ENCODE measurements at places on chromosomes 4 and X.
A peak's percentile ranks its signal among the peaks of the same experiment; 100 is the strongest.

GRCh38 chr4:140858897-140859296, 102.7 kb upstream of the TBC1D9 start:
- no peak for DNase-seq

- DNase-seq = no peak
Observed at GRCh38 chr4:120557372-120557771, 365.2 kb downstream of the PRDM5 start.

DNA sequence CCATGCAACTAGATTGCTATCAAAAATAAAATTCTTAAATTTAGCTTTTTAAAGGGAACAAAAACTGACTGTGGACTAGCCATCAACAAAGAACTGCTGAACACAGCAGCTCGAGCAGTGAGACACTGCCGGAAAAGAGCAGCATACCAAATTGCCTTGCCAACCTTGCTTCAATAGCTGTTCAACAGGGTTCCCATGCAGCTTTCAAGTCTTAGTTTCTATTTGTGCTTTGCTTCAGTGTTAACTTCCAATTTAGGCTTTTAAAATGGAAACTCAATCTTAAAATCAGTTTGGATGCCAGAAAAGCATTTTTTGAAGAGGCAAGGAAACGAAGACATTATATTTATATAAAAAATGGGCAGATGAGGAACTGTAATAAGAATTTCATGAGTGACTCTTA, 463.4 kb upstream of the MAGEB18 start:
- no peak for DNase-seq

- DNase-seq = no peak
Observed at GRCh38 chr4:170671171-170671570, 581.4 kb upstream of the AADAT start.

DNA sequence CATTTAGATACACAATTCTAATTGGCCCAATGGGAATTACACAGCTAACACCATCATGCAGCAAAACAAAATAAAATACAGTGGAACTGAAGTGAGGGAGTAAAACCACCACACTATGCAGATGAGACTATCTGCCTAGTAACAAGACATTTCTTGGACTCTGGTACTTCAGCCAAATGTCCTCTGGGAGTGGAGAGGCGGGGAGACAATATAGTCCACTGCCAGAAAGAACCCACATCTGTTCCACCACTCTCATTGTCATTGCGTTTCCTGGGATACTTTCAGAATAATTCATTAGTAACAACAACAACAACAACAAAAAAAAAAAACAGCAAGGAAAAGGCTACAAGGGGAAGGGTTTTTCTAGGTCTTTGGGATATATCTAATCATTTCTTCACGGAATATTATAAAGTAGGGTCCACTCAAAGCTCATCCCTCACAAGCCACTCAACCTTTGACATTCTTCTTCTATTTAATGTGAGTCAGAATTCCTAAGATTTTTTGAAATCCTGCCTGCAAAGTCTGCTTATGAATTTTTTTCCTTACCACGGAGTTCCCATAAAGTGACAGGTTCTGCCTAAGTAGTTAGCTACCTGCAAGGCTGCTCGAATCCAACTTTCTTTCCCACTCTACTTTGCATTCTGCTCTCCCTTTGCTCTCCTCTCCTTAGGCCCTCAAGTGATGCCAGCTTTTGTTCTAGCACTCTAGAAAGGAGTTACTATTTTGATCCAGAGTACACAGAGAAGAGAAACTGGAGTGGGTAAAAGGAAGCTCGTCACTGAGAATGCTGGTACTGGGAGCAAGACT, 254.6 kb downstream of the CHIC1 start:
- no peak for DNase-seq

DNA sequence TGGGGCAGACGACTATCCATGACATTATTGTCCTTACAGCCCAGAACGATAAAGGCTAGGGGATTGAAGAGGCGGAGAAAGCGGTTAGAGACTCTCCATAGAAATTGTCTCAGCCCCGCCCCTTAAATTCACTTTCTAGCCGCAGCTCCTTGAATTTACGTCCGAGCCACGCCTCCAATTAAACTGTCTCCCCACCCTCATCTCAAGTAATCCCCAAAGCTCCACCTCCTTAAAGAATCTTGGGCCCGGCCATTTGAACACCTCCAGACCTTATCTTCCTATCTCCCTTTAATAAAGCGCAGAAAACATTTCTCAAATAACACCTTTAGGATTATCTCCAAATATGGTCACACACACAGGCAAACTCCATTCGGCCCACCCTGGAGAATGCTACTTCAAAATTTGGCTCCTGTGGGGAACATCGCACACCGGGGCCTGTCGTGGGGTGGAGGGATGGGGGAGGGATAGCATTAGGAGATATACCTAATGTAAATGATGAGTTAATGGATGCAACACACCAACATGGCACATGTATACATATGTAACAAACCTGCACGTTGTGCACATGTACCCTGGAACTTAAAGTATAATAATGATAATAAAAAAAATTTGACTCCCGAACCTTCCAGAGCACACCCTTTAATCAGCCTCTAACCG, 7.2 kb upstream of the MAGIX start:
- DNase-seq = no peak

DNA sequence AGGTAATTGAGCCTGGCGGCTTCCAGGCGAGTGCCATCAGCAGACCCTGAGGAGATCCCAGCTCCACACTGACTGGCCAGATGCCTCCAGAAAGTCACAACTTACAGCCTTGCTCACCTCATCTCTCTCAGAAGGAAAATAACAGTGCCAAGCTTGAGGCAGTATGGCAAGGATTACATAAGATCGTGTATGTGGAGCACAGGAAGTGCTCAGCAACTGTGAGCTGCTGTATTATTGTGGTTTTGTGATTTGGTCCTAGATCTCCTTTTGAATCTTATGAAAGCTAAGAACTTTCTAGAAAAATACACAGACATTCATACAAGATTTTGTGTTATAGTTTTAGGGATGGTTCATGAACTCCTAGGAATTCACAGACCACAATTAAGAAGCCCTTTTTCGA, 14.0 kb downstream of the RASL11B start:
- no peak for DNase-seq

- no peak for DNase-seq
Observed at GRCh38 chr4:25043548-25043947, 12.8 kb upstream of the LGI2 start.

GRCh38 chrX:74736450-74736849, 122.0 kb upstream of the RLIM start:
- DNase-seq = no peak

DNA sequence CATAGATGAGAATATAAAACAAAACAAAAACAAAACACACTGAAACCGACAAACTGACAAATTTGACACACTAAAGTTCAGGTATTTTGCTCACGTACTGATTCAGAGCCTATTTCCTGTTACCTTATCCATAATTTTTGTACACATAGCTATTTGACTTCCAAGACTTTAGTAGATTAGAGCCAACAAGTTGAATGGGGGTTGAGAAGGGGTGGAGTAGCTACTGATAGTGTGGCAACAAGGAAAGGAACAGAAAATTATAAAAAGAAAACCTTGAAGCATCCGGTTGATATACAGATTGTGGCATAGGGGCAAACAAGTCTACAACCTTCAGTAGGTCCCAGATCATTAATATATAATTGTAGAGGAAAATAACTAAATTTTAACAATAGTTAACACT, 92.3 kb upstream of the RASGEF1B start:
- DNase-seq = no peak

GRCh38 chr4:4260185-4260751, 12.2 kb upstream of the TMEM128 start:
- peak; percentile 30 for DNase-seq

DNA sequence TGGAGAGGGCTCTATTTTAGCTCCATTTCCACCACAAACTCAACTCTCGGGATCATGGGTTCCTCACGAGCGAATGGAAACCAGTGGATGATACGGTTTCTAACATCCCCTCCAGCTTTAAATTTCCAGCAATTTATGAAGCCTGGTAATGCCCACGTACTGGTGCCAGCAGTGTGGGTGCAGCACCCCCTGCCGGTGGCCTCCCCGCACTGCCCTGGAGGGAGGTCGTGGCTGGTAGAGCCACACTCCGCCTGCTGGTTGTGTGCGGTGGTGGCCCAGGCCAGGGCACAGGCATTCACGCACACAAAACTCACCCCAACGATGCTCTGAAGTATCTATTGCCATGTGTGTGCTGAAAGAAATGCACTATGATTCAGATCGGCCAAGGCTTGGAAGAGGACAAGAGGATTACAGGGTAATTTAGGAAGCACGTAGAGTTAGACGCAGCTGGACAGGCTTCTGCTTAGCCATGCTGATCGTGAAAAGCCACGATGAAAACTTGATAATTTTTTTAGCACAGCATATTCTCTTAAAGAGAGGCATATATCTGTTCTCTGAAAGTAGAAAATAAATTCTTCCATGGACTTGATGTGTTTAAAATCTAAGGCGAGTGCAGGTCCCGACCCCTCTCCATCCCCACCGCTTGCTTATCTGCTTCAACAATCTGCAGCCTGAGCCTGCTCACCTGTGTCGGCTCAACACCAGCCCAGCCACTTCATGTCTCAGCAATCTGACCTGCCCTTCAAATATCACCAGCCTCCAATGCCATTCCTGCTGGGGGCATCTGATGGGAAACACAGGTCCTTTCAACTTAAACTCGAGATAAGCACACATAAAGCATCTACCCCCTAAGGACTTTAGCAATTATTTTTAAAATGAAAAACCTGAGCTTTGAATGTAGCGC, 59.1 kb downstream of the SCD5 start:
- DNase-seq = no peak

- DNase-seq = no peak
Observed at GRCh38 chrX:20437683-20438082, 171.0 kb upstream of the RPS6KA3 start.

- DNase-seq = no peak
Observed at GRCh38 chrX:10074241-10074941, 82.4 kb upstream of the CLCN4 start.

DNA sequence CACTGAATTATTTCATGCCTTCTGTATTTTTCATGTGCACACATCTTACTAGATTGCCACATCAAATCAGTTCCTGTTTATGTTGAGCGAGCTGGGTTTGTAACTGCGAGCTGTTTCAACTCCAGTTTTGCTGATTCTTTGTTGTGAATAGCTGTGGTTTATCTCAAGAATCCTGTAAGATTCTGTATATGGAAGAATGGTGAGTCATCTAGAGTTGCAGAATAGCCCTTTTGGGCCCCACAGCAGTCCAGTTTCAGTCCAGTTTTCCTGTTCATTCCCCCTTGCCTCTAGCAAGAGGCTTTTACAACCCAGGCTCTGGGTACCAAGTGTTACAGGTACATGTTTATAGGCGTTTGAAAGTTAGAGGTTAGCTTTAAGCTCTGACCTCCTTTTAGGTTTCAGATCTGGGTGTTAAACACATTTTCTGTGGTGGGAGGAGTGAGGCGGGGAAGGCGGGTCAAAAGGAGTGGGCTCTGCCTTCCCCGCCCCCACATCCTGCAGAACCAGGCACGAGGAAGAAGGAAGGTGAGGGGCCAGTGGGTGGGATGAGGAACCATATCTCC, 32.7 kb downstream of the TBC1D14 start:
- no peak for DNase-seq

DNA sequence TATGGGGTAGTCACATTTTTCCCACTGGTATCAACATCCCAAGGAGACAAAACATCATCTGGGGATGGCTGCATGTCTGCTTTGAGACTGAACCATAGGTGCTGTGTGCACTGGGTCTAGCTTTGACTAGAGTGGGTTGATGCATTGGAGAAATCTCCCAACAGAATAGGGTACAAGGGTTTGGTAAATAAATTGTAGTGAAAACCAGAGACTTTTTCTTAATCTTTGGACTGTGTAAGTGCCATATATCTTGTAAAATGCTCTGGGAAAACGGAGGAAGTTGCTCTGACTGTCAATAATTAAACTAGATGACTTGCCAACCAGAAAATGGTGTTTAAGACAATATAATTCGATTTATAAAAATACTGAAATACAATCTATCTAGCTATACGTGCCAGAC, 1064.0 kb upstream of the SLIT2 start:
- DNase-seq = no peak

DNA sequence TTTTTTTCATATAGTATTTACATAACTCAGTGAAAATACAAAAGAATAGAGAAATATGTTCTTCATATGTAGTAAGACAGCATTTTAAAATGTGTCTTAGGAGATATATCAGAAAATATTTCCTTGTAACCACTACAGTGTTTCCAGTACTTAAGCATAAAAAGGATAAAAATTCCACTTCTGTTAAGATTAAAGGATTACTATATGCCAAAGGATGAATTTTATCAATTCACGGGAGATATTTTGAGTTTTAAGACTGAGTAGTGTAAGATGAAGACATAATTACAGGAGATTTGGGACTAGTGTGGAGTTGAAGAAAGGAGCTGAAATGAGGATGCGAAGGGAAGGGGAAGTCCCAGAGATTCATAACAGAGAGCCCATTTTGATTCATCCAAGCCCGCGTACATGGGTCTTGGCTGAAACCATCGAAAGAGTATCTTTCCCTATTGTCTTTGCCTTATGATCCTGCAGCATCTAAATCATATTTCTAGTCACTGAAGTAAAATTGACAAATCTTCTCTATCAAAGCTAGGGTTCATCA, 58.7 kb downstream of the MAD2L1 start:
- DNase-seq = no peak

DNA sequence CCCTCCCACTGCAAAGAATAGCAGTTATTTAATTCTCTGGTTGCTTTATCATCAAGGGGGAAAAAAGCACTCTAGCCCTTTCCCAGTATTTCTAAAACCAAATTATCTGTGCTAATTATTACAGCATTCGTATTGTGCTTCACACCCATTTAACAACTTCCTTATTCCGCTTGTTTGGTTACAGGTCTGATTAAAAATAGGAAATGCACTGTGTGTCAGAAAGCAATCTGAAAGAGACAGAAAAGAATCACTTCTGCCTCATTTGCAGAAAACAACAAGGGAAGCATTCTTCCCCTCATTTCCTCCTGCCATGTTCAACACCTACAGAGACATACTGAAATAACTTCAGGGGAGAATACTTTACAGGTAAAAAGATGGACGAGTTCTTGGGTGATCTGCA, 114.9 kb upstream of the MAP3K15 start:
- DNase-seq = no peak

GRCh38 chr4:13108096-13108495, 376.0 kb downstream of the RAB28 start:
- DNase-seq = no peak

DNA sequence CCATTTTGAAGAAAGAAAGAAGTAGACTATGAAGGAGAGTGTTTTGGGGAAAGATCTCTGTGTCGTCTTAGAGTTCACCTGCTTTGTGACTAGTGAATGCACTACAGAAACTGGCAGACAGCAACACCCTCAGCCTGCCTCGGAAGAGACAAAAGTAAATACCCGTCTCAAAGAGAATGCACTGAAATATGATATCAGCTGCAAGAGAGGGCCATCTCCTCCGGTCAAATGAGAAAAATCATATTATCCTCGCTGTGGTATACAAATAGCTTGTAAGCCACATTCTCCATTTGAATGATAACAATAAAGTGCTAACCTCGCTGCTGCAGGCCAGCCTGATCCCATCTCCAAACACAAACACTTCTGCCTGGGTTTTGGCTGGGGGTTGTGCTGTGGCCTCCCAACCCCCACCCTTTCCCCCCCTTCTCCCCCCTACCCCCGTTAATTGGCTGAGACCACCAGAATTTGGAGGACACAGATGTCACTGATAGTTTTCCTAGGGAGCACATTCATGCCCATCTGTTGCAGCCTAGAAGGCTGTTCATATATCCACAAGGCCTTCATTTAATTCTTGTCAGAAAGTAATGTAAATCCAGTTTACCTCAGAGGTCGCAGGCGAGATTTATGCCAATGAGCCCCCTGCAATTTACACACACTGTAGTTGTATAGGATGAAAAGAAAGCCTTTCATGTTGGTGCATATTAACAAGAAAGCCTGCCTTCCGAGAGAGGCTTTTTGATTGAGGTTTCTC, 46.3 kb downstream of the ALPK1 start:
- peak; percentile 50 for DNase-seq

Data from DMS 273 treated with DMSO at 0.1 percent for 48 hours (cell line).